Omental fat pad (tissue), 4 donors: ENCODE measurements at places on chromosomes 5 and 9.

GRCh38 chr9:35649431-35650340, 1.0 kb downstream of the SIT1 start:
- DNase-seq, result no peak

DNA sequence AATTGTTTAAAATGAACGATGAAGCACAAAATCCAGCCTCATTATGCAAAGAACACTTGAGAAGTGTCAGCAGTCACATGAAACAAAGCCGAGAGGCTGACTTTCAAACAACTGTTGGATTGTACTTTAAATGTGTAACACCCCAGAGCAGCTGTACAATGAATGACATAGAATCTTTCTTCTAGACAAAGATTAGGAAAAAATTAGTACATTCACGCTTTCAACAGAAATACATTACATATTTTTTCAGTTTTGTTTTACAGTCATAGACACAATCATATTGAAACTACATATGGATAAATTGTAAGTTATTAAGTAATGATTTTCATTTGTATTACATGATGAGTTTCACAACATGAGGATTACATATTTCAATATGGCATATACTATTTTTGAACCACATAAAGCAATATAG, 10.6 kb upstream of the AGXT2 start:
- no peak for DNase-seq

DNA sequence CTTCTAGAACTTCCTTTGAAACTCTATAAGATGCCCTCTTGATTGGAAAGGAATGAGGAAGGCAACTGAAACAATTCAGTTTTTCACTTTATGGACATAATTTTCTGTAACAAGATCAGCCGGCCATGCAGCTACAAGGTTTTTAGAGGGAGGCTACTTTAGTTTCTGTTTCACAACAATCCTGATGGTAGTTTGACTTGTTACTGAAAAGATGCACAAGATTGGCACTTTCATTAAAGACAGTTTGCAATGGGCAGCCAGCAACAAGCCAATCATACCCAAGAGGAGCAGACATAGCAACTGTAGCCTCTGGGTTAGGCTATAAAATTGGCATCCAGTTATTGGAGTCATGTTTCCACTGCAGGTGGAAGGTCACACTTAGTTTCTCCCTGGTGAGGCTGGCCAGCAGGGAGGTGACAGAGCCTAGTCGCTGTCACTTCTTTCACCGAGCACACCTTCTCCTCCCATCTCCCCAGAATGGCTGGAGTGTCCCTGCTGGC, 74.3 kb upstream of the TGFBR1 start:
- no peak for DNase-seq

GRCh38 chr5:83281658-83282057, 189.9 kb upstream of the VCAN start:
- no peak for DNase-seq

DNA sequence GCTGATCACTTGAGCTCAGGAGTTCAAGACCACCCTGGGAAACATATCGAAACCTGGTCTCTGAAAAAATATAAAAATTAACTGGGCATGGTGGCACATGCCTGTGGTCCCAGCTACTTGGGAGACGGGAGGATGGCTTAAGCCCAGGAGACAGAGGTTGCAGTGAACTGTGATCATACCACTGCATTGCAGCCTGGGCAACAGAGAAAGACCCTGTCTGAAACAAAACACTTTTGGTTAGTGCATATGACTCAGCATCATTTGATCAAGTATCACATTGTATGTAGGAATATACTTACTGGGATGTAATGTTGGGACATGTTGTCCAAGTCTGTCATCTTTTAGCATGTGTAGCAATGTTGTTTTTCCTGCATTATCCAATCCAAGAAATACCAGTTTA, 12.0 kb downstream of the SAR1B start:
- no peak for DNase-seq

DNA sequence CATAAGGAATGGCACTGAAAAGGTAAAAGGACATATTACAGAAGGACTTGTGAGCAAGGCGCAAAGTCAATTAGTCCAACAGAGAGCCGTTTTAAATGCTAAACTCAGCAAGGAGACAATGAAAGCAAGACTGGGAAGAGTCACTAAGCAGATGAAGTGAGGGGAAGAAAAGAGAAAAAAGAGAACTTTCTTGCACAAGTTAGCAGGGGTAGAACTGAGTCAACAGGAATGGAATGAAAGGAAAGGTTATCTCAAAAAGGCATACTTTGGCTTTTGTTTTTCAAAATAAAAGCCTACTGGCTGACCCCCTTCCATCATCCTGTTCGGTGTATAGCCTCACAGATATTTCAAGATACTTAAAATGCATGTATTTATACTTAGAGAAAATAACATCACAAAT, 75.0 kb downstream of the NR6A1 start:
- DNase-seq, result no peak
